ENCODE measurements at places on chromosomes 5 and 9.

DNA sequence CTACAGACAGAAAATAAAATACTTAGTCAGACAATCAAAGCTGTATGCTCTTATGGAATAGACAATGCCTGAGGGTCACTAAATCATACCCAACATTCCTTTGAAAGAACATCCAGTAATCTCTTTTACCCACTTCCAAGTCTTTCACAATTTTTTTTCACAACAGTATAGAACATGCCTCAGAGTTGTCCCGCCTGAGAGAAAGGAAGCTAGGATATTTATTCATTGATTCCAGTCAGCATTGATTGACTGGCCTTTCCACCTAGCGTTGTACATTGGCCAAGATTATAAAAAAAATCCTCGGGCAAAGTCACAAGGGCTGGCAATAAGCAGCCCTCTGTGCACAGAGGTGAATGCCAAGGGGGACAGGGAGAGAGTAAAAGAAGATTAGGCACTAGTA lies 318.1 kb upstream of the PIK3R1 start:
- DNase-seq = no peak

DNA sequence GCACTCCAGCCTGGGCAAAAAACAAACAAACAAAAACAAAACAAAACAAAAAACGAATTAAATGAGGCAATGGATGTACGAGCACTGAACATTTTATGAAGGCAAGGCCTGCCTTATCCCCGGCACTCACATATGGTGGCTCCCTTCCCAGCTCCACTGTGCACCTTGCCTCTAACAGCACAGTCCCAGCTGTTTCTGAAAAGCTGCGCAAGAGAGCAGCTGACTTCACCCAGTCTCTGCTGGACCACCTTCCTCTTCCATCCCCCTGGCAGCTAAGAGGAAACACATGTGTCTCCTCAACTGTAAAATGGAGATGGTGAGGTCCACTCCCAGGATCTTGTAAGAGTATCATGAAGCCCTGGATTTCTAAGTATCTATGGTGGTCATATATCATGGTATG lies 100.7 kb downstream of the KLF4 start:
- no peak for DNase-seq

- DNase-seq = peak; percentile 44
Measured at GRCh38 chr9:28956116-28956880, 1383.0 kb upstream of the C9orf72 start.

GRCh38 chr5:56290378-56291078 lies 57.4 kb upstream of the ANKRD55 start:
- no peak for DNase-seq

DNA sequence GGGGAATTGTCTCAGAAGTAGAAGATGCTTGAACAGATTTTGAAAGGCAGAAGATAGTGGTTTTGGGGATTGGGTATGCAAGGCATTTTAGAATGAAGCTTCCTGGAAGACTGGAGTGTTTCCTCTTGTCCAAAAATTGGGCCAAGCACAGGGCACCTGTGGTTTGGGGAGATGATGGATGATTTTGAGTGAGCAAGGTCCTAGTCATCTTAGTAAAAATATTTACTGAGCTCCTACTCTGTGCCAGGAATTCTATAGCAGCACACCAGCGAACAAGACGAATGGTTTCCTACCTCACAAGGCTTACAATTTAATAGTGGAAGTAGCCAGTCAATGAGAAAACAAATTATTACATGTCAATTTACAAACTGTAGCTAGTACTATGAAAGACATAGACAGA lies 484.4 kb upstream of the KIF2A start:
- no peak for DNase-seq

DNA sequence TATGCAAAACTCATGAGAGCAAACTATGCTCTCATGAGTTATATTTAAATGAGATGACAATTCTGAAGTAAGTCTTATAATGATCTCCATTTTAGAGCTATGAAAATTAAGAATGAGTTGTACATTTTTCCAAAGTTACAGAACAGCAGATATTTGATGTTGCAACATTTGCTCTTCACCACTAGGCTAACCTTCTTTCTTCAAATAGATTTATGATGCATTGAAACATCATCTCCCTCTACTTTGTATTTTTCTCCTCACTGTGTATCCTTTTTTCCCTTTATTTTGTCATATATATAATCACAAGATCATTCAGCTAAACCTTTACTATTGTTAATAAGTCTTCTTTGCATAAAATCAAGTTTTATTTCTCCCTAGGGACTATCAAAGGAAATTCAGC lies 497.7 kb upstream of the TYRP1 start:
- DNase-seq = no peak

DNA sequence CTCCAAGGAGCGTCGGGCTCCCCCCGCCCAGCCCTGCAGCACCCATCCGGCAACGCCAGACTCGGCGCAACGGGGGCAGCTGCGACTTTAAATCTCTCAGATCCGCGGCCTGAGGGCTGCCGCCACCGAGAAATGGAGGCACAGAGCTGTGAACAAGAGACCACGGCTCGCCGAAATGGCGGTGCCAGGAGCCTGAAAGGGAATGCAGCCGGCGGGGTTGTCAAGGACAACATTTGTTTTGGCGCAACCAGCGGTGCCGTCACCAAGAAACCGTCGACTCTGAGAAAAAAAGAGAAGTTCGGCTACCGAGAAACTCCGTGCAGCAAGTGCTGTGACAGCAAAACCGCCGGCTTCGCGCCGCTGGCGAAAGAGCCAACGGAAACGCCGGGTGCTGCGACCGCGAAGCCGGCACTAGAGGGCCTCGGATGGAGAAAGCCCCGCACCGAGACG lies 2.1 kb upstream of the ANXA2R start:
- DNase-seq = peak; percentile 77

DNA sequence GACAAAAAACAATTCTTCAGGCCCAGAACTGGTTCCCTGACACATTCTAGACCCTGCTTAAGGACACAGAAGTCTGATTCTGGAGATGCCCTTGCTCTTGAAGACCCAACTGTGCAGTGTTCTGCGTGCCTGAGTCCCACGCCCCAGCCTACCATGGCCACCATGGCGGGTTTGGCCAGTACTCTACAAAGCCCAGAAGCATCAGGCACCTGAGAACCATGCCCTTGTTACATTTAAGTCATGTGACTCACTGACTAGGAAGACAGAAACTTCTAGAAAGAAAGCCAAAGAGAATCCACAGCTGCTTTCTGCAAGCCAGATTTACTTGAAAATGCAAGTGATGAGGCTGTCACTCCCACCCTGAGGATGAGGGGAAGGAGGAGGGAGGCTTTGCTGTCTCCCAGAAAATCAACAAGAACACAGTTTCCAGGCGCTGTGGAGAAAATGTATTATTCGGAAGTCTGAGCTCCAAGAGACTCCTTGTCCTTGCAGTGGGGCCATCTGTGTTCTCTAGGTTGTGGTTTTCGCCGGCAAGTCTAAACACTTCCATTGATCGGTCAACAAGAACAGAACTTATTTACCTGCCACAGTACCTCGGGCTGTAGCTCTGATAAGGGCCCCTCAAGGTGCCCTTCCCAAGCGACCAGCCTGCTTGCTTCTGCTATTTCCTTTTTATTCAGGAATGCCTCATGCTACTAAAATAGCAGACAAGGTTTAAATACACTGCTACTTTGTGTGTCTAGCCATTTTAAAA lies 81.3 kb upstream of the DMRT1 start:
- no peak for DNase-seq

DNA sequence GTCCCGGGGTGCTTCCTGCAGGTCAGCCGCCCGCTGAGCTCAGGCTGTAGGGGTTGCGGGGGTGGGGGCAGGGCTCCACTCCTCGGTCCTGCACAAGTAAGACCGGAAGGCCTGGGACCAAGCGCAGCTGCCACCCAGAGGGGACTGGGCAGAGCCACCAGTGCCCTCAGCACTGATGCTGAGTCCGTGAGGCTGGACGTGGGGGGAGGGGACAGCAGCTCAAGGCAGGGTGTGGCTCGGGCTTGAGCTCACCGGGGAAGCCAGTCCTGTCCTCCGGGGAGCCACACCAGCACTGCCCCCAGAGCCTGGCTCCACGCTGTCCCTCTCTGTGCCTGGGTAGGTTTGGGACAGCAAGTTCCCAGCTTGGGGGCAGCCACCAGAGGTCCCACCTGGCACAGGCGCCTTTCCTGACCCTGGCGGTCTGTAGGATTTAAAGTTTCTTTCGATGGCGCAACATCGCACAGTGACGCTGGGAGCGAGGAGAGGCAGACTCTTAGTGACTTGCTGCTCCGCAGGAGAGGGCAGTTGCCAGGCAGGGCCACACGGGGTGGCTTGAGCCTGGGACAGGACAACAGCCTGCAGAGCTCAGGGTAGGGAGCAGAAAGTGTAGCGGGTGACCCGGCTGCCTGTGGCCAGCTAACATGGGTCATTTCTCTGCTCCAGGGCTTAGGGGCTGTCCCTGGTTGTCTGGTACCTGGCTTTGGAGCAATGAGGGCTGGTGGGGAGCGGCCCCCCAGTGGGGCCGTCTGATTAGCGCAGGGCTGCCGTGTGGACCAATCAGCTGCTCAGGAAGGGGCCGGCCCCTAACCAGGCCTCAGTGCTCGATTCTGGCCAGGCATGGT lies 5.7 kb downstream of the LCN1 start:
- DNase-seq = no peak

DNA sequence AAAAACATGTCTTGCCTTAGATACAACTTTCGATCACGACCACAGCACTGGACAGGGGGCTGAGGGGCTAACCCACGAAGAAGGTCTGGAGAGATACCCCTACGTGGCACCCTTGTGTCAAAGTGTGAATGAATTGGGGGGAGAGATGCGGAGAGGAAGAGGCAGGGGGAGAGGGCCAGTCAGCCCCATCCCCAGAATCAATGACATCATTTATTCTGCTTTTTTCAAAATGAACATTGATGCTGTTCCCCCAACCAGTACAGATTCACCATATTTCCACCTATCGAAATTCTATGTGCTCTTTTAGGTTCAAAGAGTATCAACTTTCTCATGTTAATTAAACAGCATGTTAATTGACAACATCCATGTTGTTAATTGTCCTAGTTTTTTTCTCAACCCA lies 32.4 kb downstream of the DAP start:
- DNase-seq = no peak

GRCh38 chr5:131818001-131818724 lies 21.3 kb upstream of the FNIP1 start:
- DNase-seq = no peak

- no peak for DNase-seq
Measured at GRCh38 chr5:14407746-14408175, 173.8 kb upstream of the OTULINL start.

DNA sequence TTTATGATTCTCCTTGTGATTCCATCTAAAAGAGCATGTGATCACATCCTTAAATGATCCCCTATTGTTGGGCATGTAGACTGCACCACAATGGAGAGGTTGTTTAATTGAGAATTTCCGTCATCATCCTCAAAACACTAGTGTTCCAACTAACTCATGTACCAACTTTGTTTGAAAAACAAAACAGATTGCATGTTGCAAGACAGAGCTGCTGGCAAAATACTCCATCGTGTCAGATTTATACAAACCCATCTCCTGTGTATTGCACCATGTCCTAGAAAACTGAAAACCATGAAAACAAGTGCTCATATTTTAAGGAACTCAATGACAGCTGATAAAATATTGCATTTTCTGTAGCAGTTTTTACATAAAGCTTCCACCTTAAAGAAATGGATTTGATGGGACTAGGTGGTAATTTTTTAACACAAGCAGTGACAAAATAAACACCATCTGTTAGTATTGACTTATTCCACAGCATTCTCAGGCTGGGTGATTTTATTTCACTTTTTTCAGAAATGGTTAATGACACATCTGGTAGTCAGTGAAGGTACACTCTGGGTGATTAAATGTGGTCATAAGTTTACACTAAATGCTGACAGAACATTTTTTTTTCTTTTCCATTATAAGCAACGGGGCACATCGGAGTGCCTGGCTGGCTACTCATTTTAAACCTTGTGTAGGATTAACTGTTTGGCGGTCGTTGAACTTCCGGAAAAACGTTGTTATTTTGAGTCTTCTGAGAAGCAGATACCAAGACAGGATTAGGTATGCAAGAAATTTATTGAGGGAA lies 602.9 kb upstream of the WWC1 start:
- no peak for DNase-seq

DNA sequence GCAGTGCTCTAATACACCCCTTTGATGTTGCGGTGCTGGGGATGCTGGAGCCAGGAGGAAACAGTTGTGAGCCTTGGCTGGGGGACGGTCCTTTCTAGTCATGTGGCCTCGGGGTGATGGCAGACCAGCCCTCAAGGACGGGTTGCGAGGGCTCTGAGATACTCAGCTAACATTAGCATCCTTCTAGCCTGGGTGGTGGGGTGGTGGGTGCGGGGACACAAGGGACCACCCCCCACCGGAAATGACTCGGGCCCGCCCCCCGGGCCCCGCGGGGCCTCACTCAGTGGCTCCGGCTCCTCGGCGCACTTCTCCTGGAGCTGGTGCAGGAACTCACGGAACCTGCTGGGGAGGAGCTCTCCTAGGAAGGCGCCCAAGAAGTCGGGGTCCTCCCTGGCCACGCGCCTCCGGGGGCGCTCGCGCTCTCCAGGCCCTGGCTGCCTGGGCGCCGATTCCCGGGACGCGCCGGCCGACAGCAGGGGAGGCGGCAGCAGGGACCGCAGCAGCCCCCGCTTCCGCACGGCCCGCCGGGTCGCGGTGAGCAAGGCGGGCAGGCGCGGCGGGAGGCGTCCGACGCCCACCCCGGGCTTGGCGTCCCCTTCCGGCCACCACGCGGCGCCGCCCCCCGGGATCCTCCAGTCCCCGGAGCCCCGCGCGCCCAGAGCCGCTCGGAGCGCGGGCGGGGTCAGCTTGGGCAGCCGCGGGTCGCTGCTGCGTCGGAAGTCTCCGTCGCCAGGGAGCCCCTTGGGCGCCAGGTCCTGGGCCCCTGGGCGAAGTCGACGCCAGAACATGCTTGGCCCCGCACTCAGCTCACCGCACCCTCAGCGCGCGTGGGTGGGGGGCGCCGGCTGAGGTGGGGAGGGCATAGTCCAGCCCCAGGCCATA lies 873 bp downstream of the C9orf50 start:
- DNase-seq = no peak

GRCh38 chr9:114497236-114497635 lies 8.0 kb downstream of the WHRN start:
- DNase-seq = no peak

GRCh38 chr5:111834926-111835599 lies 78.1 kb upstream of the NREP start:
- DNase-seq = no peak

- DNase-seq = no peak
Measured at GRCh38 chr5:104139840-104140239, 577.3 kb upstream of the NUDT12 start.

DNA sequence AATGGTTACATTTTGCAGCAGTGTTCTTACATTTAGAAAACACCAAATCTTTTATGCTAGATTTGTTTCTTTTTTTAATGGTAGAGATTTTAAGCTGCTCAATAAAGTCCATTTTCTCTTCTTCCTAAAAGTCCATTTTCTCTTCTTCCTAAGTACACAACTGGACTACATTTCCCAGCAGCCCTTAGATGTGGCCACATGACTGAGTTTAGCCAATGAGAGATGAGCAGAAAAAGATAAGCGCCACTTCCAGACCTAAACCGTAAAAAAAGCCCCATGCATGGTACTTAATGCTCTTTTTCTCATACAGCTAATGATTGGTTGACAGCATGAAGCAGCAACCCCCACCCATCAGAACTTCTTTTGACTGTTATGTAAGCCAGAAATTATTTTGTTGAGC lies 206.7 kb downstream of the FAM114A2 start:
- DNase-seq = no peak
